Pancreas (tissue), 10 donors: ENCODE measurements at places on chromosomes 13 and 19.

DNA sequence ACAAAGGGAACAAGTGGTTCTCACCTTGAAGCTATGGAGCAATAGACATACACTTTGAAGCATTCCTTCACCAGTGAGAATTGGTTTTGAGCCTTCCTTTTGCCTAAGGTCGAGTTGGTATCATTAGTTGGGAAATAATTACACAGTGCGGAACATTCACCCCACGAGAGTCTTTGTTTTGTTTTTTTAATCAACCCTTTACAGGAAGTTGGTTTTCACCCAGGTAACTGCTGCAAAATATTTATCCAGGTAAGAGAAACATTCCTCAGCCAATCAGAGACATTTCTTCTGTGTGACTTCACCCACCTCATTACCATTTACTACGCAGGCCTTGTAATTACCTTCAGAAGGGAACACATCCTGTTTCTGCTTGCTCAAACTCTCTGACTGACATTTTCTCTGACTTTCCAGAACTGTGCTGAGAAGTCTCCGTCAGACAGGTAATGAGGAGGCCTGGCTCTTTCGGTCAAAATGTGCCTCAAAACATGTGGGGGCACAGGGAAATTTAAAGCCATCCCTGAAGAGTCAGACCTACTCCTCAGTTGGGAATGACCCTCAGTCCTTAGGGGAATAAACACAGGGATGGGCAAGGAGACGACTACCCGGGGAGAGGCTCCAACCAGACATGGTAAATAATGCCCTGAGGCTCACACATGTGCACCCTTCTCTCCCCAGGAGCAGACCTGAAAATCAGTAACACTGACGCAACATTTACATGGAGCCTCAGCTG, 22.7 kb upstream of the SERP2 start:
- no peak for DNase-seq

GRCh38 chr19:46586294-46586693, 14.8 kb upstream of the CALM3 start:
- no peak for DNase-seq

DNA sequence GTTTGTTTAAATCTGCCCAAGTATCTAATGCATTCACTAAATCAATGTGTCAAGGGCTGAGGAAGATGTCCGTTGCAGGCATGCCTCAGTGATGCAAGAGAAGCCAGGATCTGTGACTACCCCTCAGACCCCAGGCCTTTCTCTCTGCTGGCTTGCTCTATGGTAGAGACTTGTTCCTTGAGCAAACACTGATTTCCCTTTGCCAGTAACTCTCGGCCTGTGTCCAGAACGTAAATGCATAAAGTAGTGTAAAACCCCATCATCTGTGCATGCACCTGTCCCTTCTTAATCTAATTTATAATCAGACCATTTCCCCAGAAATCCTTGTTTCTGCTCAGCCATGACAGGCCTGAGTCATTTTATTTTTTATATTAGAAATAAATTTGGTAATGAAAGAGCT, 28.7 kb upstream of the FRY start:
- DNase-seq: no peak

DNA sequence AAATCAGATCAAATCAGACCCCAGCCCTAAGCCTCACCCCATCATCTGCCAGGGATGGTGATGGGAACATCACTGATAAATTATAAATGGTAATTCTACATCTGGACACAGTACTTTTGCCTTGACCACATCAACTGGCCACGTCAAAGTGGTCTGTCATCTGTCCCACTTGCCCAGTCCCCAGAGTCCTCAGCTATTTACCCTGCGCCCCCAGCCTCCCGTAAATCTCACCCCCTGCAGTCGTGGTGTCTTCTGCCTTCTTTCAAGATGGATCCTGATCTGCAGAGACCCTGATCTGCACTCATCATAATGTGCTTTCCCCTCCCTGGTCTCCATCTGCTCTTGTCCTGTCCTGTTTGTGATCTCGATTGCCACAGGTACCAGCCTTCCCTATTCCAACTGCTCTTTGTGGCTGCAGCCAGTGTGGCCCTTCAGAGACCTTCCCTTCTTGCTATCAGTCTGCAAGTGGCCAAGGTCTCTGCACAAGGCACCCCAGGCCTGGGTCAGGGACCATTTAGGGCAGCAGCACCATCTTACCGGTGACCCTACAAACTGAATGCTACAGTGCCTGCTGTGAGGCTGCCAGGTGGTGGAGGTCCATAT, 26.7 kb upstream of the POP4 start:
- DNase-seq: no peak

DNA sequence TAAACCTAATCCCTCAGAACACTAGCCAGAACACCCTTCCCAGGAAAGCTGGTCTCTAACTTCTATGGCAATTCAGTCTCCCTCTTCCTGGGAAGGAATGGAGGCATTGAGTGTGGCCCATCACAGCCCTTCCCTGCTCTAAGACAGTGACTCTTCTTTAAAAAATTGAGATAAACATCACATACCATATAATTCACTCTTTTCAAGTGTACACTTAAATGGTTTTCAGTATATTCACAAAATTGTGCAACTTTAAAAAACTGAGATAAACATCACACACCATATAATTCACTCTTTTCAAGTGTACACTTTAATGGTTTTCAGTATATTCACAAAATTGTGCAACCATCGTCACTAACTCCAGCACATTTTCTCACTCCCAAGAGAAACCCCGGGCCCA, 116.5 kb downstream of the MIPEP start:
- no peak for DNase-seq

DNA sequence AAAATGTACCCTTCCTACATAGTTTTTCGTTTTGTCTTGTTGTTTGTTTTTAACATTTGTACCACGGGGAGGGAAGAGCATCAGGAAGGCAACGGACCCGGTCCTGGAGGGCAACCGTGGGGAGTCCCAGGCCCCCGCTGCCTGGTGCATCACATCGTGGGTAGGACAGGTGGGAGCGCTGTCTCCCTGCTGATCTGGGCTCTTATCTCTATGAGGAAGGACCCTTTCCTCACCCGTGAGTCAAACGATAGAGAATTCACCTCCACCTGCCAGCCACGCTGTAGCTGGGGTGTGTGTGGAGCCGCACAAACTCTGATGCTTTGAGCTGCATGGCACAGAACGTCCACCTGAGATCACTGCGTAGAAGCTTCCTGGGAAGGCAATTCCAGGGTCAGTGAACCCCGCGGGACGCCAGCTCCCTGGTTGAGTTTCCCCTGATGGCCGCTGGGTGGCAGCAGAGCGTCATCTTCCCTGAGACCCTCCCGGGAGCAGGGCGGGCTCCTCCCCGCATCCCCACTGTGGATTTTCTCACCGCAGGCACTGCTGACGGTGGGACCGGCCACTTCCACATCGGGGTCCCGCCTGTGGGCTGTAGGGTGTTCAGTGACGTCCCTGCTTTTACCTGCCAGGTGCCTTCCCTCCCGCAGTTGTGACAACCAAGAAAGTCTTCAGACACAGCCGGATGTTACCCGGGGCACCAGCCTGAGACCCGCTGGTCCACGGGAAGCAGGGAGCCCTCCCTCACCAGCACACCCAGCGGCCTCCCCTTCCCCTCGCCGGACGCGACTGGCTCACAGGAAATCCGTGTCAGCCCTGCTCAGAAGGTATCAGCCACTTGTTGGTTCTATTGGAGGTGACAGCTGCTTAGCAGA, 54.7 kb downstream of the ZNF787 start:
- DNase-seq: peak; percentile 65

DNA sequence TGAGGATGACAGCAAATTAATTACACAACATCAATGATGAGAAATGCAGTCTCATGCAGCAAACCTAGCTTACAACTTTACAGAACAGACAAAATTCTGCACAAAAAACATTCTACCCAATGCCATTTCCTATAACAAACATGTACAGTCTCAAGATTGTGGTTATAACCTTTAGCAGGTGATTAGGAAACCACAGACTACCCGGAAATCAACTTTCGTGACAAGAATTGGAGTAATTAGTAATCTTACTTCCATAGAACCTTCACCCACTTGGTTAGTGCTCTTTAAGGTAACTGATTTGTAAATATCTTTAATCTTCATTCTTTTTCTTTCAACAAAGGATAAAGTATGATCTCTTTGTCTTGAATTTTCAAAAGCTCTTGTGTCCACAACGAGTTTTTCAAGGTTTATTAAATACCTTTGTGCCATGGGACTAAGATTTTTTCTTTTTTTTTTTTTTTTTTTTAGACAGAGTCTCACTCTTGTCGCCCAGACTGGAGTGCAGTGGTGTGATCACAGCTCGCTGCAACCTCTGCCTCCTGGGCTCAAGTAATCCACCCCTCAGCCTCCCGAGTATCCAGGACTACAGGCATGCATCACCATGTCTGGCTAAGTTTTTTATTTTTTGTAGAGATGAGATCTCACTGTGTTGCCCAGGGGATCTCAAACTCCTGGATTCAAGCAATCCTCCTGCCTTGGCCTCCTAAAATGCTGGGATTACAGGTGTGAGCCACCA, 78.8 kb downstream of the MAP4K1 start:
- no peak for DNase-seq

DNA sequence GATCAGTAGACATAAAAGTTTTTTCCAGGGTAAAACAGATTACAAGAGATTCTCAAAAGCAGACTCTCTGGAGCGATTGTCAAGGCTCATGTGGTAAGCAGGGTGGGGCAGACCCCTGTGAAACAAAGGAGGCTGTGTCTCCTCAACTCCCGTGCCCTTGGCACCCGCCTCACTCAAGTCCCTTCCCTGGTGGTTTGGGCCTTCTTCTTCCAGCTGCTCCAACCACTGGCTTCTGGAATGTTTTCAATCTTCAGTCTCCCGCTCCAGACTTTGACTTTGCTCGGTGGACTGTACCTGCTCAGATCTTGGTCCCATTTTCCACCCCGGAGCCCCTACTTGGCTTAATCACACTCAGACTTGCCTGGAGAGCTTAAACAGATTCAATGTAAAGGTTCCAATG, 74.8 kb upstream of the STK24 start:
- DNase-seq: no peak

DNA sequence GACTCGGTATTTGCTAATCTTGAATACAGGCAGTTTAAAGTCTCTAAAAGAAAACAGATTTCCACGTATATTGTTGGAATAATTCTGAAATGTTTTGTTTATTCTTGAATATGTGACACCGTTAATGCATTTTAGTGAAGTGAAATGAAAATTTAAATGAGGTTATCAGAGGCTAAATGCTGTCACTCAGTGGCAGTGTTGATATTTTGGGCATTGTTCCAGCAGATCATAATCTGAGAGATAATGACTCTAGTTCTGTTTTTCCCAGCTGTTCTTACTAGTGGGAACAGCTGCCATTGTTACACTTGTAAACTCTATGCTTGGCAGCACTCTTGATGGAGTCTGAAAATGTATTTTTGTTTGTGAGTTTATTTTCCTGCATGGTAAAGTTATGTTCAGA, 365.6 kb upstream of the SLC10A2 start:
- DNase-seq: no peak

GRCh38 chr19:55667958-55668357, 7.1 kb upstream of the EPN1 start:
- no peak for DNase-seq

- DNase-seq: no peak
Observed at GRCh38 chr13:31431722-31432137, 232.0 kb downstream of the B3GLCT start.

DNA sequence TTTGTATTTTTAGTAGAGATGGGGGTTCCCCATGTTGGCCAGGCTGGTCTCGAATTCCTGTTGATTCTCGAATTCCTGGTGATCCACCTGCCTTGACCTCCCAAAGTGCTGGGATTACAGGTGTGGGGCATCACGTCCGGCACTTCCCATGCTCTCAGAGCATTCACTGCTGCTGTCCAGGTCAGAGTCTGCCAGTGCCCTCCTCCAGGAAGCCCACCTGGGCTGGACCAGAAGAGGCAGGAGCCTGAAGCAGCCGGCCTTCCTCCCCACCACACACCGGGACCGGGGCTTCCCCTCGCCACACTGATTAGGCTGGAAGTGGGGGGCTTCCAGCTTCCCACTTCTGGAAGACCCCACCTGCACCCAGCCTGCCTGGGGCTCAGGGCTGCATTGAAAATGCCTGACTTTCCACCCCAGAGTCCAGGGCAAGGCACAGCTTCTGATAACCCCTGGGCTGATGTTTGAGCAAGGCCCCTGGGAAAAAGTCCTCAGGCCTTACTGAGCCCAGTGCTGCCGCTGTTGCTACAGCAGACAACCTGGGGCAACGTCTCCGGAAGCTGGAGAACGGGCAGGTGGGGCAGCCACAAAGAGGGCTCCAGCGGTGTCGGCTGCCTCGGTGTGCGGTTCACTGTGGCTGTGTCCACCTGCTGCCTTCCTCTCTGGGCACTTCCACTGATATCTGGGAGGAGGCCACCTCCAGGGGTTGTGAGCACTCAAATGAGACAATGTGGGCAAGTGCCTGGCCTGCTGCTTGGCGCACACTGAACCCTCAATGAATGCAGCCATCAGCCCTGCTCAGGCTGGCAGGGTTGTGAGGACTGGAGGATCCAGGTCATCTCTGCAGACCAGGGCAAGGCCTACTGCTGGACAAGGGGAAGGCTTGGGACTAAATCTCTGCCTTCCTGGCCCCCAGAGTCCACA, 22.6 kb downstream of the CEBPA start:
- DNase-seq: no peak

DNA sequence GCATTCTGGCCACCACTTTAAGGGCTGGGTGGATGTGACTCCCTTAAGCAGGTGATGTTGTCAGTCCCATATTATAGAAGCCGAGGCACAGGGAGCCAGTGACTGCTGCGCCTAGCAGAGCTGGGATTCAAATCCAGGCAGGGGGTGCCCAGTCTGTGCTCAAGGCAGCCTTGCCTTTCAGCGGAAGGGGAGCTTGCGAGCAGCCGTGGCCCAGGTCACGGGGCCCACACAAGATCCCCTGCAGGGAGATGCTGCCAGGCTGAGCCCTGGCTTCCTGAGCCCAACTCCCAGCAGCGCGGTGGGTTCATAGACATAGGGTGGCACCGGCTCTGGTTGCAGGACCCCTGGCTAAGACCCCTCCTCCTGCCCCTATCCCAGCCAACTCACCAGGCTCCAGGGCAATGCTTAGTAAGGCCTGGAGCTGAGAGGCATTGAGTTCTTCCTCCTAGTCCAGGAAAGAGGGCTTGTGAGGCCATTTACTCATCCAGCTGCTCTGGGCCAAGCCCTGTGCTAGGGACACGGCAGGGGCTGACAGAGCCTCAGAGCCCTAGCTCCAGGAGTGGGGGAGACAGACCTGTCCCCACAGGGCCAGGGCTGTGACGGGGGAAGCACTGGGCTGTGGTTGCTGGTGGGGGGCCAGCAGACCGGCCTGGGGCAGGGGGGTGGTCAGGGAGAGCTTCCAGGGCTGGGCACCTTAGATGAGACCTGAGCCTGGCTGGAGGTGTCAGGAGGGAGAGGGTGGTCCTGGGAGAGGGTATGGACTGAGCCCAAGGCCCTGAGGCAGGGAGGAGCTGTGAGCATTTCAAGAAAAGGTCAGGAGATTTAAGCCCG, 9.6 kb downstream of the CAPN12 start:
- peak; percentile 68 for DNase-seq

- no peak for DNase-seq
Observed at GRCh38 chr13:110630566-110631119, 15.3 kb downstream of the NAXD start.

DNA sequence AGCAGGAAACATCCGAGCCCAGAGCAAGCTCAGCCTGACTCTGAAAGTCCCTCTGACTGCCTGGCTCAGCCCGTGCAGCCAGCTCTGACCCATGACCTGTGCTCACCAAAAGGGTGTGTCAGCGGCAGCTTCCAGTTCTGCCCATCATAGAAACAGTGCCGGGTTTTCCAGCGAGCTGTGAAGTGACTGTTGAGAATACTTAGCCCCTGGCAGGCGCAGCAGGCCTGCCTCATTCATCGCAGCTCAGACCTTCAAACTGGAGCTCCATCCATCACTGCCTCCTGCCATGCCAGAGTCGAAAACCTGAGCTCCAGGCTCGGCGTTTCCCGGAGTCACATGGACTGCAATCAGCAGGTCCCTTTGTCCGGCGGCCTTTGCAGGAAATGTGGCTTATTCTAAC, 16.3 kb upstream of the GSX1 start:
- no peak for DNase-seq

- DNase-seq: peak; percentile 93
Observed at GRCh38 chr19:18385675-18386542, at the start of gene GDF15. Gene GDF15, plus strand, starts transcription at chr19:18386158. Its CDS starts 32 bp downstream, at chr19:18386190.
